Left lung (tissue), 14 donors: ENCODE measurements at places on chromosomes 6 and 20. TPM values are rescaled to one million over a fixed set of nuclear protein-coding genes. Genes with fewer than 3 reads are reported as not detected.

DNA sequence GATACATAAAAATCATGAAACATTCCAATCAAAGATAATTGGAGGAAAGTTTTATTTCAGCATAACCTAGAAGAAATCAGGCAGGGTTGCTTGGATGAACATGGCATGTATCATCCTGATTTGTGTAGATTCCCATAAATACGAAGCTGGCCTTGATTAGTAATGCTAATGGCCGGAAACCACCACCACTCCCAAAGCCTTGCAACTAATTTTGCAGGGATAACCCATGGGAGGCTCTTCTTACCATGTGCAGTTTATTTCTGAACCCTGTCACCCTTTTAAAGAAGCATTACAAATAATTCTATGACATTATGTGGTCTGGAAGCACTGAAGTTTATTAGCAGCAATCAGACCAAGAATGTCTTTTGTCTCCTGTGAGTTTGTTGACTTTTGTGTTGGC is 80.8 kb downstream of the AIG1 start:
- no peaks in the 10 kb centered on the region for H3K4me1 ChIP-seq
- no peaks in the 10 kb centered on the region for H3K36me3 ChIP-seq
- H3K27me3 ChIP-seq = no peaks in the 10 kb centered on the region

DNA sequence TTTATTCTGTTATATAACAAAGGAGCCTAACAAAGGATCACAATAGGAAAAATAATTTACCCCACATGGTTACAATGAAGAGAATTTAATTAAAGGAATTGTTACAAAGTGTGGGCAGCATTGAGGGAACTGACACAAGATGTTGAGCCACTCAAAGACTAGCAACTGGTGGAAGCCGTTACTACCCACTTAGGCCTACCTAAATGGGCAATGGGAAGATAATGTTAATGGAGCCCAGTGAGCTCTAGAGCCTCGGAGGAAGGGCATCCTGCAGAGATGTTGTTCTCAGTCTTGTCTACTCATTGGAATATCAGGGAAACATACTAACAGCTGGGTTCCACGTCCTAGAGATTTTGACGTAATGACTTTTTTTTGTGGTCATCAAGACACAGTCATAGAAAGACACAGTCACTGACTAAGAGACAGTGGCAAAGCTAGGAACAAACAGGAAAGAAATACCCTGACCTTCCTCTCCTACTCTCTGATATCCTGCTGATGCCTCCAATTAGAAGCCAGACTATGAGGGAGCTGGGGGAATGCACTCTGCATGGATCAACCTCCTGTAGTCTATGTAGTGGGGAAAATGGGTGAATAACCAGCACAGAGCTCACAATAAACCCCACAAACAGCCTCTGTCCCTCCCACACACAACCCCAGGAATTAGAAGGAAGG is 523.8 kb upstream of the FLRT3 start:
- no peaks in the 10 kb centered on the region for H3K4me1 ChIP-seq
- H3K27ac ChIP-seq = no peak overlapping the region
- no peaks in the 10 kb centered on the region for H3K36me3 ChIP-seq
- no peaks in the 10 kb centered on the region for H3K27me3 ChIP-seq

- H3K27ac ChIP-seq = no peak within 1 kb of the TSS
- H3K27me3 ChIP-seq = peaks cover 21% of the 10 kb centered on the region
- DNase-seq = peak; percentile 68
- no peak within 1 kb of the TSS for H3K4me3 ChIP-seq
- H3K36me3 ChIP-seq = no peaks in the 10 kb centered on the region
Observed at GRCh38 chr6:146028851-146029572, at the start of gene GRM1. TSS of gene GRM1 (plus strand) at chr6:146029062. CDS start at chr6:146029518, 456 bp downstream.

DNA sequence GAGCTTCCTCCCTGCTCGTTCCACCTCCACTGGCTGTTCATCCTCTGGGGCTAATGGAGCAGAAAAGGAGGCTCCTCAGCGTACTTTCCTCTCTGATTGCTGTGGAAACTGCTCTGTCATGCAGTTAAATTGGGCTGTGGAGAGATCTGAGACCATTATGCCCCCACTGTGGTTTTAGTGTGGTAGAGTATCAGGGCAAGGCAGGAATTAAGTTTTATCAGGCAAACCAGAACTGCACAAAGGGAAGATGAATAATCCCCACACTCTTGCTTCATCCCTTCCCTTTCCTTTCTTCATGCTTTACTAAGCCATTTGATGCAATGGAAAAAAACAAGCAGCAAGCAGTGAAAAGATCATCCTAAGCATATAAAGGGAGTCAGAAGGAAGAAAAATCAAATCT is 11.9 kb upstream of the ME1 start:
- H3K36me3 ChIP-seq = no peaks in the 10 kb centered on the region
- H3K4me1 ChIP-seq = peaks cover 4% of the 10 kb centered on the region
- no peak for DNase-seq
- H3K27me3 ChIP-seq = no peaks in the 10 kb centered on the region
- H3K4me3 ChIP-seq = no peak overlapping the region

The SPEF1 gene
- total RNA-seq = 2.8 TPM
